Suprapubic skin (tissue), 4 donors: ENCODE measurements at places on chromosomes 1 and 21. TPM values are rescaled to one million over a fixed set of nuclear protein-coding genes. Genes with fewer than 3 reads are reported as not detected.

Gene LEFTY1
- not detected for total RNA-seq

- H3K27ac ChIP-seq, result no peak overlapping the region
- no peak for DNase-seq
- no peaks in the 10 kb centered on the region for H3K36me3 ChIP-seq
- no peaks in the 10 kb centered on the region for H3K27me3 ChIP-seq
- H3K4me3 ChIP-seq, result no peak overlapping the region
These were observed 104.6 kb downstream of the NEGR1 start for GRCh38 chr1:72177711-72178110.

DNA sequence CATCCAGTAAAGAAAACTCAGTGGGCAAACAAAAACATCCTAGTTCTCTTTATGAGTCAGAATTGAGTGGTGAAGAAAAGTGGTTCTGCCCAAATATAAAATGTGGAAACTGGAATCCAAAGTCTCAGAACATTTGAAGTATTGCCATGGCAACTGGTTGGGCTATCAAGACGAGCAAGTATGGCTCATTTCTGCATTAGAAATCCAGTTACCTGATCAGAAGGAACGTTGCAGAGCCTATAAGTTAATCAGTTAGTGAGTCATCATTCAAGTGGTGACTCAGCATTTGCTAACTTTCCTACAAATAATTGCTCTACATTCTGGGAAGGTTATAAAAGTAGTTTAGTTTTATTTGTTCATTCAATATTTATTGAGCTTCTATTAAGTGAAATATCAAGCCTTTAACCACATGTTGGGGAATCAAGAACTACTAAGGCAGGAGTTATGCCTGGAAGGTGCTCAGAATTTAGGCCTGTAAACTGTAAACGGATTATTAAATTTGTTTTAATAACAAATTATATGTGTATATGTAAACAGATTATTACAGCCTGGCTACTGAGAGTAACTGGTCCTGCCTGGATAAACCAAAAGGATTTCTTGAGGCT lies 104.3 kb downstream of the PAPPA2 start:
- peaks cover 4% of the 10 kb centered on the region for H3K4me1 ChIP-seq
- no peak for DNase-seq
- H3K27me3 ChIP-seq, result no peaks in the 10 kb centered on the region

DNA sequence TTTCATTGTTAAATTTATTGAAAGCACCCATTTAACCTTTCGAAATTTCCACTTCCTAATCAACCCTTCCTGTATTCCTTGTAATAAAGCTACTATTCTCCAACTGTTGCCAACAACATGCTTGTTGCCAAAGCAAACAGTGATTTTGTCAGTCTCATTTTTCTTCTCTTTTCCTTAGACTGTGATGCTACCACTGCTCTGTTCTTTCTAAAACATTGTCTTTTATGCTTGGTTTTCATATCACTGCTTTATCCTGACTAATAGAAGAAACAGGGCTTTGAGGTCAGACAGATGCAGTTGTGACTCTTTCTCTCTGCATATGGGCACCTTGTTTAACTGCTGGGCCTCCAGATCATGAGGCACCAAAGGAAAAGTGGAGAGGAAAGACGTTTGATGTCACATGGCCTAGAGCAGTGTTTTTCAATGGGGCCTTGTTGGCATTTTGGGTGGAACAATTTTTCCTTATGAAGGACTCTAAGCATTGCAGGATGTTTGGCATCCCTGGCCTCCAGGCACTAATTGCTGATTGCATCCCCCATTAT lies 56.1 kb downstream of the HMCN1 start:
- no peak for DNase-seq
- H3K27me3 ChIP-seq, result no peaks in the 10 kb centered on the region
- H3K27ac ChIP-seq, result peak overlapping the region; percentile 11
- no peaks in the 10 kb centered on the region for H3K36me3 ChIP-seq
- H3K4me3 ChIP-seq, result no peak overlapping the region
- H3K4me1 ChIP-seq, result peaks cover 11% of the 10 kb centered on the region

DNA sequence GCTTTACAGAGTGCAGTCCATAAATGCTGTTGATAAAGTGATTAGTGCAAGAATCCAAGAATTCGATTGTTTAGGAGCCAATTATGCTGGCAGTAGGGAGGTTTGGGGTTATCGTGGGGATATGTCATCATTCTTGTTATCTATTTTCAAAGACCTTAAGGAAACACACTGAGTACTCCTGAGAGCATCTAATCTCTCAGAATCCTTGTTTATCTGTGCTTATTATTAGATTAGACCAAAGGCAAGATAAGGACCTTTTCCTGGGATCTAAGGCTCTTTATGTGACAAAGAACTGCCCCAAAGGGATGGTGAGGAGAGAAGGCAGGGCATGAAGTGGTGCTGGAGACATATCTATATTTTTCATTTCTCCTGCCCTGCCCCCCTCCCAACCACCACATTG lies 139.1 kb downstream of the TSEN15 start:
- H3K27ac ChIP-seq, result no peak overlapping the region
- peaks cover 8% of the 10 kb centered on the region for H3K4me1 ChIP-seq
- no peak for DNase-seq
- H3K27me3 ChIP-seq, result no peaks in the 10 kb centered on the region
- no peaks in the 10 kb centered on the region for H3K36me3 ChIP-seq

GRCh38 chr1:197998110-197998509 lies 80.9 kb downstream of the LHX9 start:
- no peak overlapping the region for H3K4me3 ChIP-seq
- H3K36me3 ChIP-seq, result no peaks in the 10 kb centered on the region
- DNase-seq, result no peak
- H3K4me1 ChIP-seq, result no peaks in the 10 kb centered on the region
- no peaks in the 10 kb centered on the region for H3K27me3 ChIP-seq
- no peak overlapping the region for H3K27ac ChIP-seq
